Head of caudate nucleus (tissue), 42 donors: ENCODE measurements at places on chromosomes 5 and 9.

GRCh38 chr5:90916947-90917800, 358.6 kb downstream of the ADGRV1 start:
- no peak for DNase-seq

DNA sequence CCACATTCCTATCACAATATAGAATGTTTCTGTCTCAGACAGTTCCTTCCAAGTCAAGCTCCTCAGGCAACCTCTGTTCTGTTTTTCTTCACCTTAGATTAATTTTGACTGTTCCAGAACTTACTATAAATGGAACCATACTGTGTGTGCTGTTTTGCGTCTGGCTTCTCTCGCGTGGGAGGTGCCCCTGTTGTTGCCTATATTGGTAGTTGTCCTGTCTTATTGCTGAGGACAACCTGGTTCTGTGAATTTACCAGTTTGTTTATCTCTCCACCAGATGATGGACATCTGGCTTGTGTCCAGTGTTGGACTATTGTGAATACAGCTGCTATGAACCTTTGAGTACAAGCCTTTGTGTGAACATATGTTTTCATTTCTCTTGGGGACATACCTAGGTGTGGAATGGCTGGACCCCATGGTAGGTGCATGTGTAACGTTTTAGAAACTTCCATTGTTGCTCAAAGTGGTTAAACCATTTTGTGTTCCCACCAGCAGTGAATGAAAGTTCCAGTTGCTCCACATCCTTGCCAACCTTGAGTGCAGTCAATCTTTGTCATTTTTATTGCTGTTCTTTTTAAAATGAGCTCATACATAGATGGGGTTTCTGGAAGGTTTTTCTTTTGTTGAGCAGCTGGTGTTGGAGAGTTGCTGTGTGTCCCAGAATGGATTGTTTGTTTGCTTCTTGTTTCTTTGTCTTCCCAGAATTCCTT, 18.1 kb downstream of the HMCN2 start:
- no peak for DNase-seq

GRCh38 chr5:168469816-168470215, 16.5 kb upstream of the RARS1 start:
- no peak for DNase-seq

- DNase-seq, result no peak
Measured at GRCh38 chr9:122115176-122116035, 22.3 kb upstream of the TTLL11 start.

- no peak for DNase-seq
Measured at GRCh38 chr5:106288979-106289378, 1381.8 kb downstream of the EFNA5 start.

GRCh38 chr5:154505567-154505966, 27.5 kb upstream of the HAND1 start:
- DNase-seq, result no peak
